Activated CD8-positive, alpha-beta memory T cell treated with anti-CD3 and anti-CD28 coated beads, Interleukin-2, amount 50 U/mL, for 48 hours (primary cell): ENCODE measurements at places on chromosomes 3 and 15.

DNA sequence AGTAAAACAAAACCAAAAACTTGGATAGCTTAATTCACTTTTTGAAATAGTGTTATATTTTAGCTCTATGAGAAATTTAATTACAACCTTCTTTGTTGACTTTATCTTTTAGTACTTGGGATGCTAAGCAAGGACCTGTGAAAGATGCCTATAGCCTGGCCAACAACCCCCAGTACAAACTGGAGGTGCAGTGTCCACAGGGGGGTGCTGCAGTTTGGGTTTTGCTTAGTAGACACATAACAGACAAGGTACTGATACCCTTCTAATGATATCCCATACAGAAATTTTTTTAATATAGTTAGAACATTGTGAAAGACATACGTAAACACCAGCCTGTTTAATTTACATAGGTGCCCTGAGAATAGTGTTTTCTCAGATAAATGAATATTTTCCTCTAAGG is 35.3 kb downstream of the CAPN7 start:
- no peak for DNase-seq

GRCh38 chr3:153171256-153171655 is 9.2 kb downstream of the RAP2B start:
- no peak for DNase-seq

- no peak for DNase-seq
Measured at GRCh38 chr3:10300087-10300486, 7.3 kb upstream of the GHRL start.

DNA sequence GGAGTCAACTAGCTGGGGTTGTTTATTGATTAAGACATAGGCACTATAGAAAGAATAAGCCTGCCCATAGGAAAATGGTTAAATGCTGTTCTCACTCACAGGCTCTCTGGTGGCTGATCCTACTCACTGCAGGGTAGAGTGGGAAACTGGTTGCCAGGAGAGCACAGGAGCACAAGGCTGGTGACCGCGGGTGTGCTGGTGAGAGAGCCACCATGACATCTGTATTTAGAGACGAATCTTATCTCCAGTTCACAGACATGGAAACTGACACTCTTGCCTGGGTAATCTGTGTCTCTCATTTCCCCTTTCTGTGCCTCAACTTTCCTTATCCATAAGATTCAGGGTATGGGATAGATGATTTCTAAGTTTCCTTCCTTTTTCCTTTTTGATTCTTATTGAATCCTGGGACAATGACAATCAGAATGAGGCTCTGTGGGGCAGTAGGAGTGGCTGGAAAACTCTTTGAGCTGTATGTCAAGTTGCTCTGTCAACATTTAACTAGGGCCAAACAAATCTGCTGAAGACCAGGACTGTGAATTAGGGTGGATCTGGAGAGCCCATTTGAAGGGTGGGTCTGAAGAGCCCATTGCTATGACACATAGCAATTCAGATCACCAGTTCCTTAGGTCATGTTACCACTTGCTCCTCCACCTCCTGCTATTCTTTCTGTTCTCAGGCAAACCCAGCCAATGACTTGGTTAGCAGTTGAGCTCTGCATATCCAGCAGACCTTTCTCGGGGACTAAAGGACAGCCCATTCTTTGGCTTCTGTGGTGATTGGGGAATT is 286.1 kb upstream of the TBL1XR1 start:
- no peak for DNase-seq

DNA sequence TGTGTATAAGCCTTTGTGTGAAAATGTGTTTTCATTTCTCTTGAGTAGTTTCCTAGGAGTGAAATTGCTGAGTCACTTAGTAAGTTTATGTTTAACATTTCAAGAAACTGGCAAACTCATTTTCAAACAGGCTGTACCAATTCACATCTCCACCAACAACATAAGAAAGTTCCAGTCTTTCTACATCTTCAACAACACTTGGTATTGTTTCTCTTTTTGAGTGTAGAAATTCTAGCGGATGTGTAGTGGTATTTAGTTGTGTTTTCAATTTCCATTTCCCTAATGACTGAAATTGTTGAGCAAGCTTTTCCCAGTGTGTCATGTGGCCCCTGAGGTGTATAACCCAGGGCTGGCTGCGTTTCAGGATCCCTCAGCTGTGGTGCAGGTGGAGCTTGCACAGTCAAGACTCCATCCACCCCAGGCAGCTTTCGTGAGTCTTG is 258.5 kb downstream of the PDCD6IP start:
- no peak for DNase-seq

DNA sequence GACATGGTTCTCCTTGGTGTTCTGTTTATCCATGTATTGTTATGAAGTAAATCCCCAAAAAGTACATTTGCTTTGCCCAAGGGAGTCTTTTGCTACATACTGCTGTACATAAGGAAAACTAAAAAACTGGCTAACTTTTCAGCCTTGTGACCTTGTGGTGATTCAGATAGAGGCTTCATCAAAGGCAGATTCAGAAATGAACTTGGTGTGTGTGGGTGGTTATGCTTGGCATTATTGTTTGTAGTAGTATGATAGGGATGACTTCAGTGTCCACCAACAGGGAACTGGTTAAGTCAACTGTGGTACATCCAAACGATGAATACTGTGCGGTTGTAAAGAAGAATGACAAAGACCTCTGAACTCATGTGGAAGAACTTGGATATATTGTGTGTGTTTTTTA is 75.6 kb upstream of the CHRNB4 start:
- no peak for DNase-seq

- no peak for DNase-seq
Measured at GRCh38 chr3:160099834-160100233, 111.2 kb downstream of the IL12A start.

DNA sequence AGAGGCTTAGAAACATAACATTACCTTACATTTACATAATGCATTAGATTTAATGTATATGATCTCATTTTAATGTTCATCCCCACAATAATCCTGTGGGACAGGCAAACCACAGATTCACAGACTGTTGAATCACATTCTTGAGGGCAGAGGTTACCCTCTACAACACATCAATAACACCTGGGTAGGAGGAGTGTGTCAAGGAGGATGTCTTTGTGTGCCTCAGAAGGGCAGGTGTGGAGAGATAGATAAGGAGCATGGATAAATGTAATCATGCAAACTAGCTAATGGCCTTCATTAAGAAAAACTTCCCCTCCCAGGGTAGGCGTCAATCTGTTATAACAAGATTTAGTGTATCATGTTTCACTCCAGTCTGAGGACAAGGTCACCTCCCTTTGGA is 12.9 kb upstream of the MB21D2 start:
- DNase-seq = no peak

DNA sequence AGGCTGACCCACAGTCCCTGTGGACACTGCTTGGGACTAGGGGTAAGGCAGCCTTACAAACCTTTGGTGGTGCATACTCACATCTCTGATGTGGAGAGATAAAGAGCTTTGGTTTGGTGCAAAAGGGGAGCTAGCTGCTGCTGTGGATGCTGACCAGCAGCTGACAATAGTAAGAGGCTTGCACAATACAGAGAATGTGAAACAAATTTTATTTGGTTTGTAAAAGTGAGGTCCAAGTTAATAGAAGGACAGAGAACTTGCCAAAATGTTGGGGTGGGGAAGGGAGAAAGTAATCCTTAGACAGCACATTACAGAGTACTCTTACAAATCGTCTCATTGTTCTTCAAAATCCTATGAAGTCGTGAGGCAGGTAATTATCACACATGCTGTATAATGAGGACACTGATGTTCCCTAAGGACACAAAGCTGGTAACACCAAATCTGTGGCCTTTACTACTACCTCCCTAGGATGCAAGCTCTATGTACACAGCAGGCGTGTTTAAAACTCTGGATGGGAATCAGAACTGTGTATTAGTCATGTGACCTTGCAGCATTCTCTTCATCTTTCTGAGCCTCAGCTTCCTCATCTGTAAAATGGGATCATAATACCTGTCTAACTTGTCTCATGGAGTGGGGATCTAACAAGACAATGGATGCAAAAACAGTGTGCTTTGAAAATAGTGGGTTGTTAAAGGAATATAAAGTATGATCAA is 21.6 kb downstream of the ARHGAP31 start:
- no peak for DNase-seq

DNA sequence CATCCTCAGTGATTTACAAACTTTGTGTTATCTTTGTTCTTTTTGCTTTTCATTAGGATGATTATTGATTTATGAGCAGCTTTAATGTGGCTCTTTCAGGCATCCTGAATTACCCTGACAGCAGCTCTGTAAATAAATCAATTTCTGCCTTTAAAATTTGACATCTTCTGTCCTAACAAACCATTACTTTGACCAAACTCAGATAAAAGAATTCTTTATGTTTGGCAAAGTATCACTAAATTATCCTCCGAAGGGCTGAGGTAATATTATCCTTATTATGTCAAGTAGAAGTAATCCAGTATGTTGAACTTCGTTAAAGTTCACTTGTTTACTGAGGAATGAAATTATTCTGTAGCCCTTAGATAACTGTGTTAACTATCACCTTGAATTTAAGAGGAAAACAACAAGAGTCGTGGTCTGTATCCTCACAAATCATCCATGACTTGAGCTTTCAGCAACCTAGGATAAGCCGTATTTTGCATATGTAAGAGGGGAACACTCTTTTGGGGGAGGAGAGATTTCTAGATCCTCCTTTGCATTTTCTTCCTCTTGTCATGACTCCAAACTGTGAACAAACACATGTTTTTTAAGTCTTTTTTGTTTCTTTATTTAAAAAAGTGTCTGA is 173.2 kb upstream of the STAC start:
- DNase-seq = no peak

DNA sequence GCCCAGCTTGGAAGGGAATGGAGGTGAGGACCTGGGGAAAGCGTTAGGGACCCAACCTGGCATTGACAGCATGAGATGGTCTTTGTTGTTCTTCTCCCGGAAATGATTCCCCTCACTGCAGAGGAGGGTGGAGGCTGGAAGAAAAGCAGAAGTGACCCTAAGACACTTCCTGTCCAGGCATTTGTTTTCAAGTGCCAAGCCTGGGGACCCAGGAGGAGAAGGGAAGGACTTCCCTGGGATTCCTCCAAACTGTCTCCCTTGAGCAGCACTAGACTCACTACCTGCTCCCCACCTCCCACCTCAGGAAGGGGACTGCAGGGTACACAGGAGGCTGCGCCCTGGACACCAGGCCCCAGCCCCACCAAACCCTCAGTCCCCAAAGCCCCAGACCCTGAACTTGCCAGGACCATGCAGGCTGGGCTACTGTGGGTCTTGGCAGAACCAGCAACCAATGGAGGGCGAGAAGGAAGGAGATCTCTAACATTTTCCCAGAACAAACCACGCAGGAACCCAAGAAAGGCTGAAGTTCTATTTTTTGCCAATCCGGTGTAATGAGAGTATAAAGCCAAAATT is 9.8 kb upstream of the VIPR1 start:
- peak; percentile 3 for DNase-seq

DNA sequence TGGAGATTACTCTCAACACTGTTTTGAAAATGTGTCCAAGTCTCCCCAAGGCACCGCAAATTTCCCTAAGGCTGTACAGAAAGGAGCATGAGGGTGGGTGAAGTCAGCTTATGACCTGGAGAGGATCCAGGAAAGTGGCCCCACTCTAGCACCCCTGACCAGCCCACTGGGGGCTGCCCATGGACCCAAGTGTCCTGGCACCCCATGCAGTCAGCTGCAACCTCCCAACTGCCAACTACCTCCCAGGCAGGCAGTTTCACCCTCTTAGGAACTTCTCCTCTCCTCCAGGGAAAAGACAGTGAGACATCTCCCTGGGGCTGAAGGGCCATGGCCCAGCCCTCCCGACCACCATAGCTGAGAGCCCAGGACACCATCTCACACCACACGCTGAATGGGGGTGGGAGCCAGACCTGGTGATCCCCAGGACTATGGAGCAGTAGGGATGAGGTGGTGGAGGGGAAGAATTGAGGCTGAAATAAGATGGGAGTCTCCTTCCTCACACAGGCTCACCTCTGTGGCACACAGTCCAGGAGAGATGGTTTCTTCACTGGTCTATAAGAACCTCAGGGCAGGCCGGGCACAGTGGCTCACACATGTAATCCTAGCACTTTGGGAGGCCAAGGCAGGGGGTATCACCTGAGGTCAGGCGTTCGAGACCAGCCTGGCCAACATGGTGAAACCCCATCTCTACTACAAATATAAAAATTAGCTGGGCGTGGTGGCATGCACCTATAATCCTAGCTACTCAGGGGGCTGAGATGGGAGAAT is 104.4 kb downstream of the DAPK2 start:
- DNase-seq = no peak
